GM12864 (cell line): ENCODE measurements at places on chromosomes 11 and 22.

DNA sequence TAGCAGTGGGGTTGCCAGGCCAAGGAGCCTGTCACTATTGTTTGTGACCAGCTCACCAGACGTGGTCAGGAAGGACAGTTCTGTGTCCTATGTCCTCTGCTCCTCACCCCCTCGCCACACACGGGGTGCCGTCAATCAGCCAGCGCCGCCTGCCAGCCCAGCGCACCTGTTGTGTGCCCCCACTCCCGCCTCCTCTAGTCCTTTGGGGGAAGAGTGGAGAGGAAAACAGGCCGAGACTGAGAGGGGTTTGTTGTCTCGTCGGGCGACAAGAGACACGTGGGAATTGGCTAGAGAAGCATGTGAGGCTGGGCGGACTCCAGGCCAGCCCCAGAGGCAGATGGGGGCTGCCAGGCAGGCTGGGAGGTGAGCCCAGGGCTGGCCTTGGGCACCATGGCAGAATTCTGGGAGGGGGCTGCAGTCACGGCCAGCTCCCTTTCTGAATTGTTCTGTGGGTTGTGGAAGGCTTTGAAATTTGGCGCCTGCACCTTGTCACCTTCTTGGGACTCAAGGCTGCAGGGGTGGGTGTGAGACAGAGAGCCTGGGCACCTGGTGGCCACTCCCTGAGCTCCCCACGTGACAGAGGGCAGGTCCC lies 3.1 kb upstream of the KCNQ1OT1 start:
- no peak for DNase-seq

DNA sequence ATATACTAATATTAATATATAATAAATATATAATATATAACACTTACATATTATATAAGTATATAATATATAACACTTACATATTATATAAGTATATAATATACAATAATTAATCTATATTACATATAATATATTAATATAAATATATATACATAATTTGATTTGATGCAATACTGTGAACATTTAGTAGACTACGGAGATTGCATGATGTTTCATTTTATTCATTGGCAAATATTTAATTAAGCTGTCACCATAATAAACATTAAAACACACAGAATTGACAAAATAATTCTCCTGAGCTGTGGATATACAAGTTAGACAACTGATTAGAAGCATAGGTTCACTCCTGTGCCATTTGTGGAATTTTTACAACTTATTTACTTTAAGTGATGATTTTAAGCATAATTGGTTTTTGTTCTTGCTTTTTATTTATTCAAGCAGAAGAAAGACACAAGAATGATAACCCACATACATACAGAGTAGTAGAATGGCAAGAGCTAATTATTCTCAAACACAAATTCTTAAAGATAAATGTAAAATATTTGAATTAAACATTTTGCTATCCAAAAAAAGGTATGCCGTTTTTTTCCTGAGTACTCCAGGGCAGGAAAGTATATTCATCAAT lies 65.8 kb upstream of the TOP3B start:
- DNase-seq, result no peak

DNA sequence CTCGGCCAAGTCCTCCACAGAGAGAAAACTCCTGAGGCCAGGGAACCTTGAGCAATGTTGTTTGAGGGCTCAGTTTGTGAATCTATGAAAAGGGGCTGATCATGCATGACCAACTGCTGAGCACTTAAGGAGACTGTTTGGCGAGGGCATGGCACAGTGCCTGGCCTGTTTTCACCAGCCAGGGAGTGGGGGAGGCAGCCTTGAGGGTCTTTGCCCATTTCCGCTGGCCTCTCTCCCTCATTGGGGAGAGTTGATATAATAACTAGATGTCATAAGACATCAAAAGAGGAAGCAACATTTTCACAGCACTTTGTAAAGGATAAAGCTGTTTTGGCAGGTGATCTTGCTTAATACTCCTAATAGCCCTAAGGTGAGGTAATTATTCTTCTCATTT lies 110.6 kb downstream of the TP53I11 start:
- no peak for DNase-seq

- no peak for DNase-seq
Measured at GRCh38 chr22:35349704-35350538, 31.0 kb upstream of the HMOX1 start.

- no peak for DNase-seq
Measured at GRCh38 chr11:35742707-35743454, 80.3 kb downstream of the TRIM44 start.
